Hematopoietic multipotent progenitor cell treated with erythropoietin and hydrocortisone succinate and interleukin-3 and kit ligand, for 4 days (in vitro differentiated cells): ENCODE measurements at places on chromosomes 4 and X.

- peak; percentile 15 for DNase-seq
Observed at GRCh38 chr4:24471486-24472160, 112.7 kb downstream of the DHX15 start.

DNA sequence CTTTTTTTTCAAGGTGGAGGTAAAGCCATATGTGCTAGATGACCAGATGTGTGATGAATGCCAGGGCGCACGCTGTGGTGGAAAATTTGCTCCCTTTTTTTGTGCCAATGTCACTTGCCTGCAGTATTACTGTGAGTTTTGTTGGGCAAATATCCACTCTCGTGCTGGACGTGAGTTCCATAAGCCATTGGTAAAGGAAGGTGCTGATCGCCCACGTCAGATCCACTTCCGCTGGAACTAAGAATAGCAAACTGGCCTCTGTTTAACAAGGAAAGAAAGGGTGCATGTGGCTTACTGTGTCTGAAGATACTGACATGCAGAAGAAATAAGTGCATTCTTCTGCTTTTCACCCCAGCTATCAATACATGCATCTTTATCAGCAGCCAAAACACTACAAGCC is 63.9 kb downstream of the CPEB2 start:
- no peak for DNase-seq

- DNase-seq: peak; percentile 48
Observed at GRCh38 chrX:114075073-114075673, 508.7 kb upstream of the HTR2C start.

GRCh38 chr4:164902608-164903007 is 25.6 kb downstream of the APELA start:
- DNase-seq: no peak

GRCh38 chr4:39469429-39470077 is 10.7 kb downstream of the LIAS start:
- peak; percentile 92 for DNase-seq

- no peak for DNase-seq
Observed at GRCh38 chr4:143109376-143109775, 75.3 kb upstream of the USP38 start.

GRCh38 chr4:25503779-25504178 is 126.7 kb downstream of the ANAPC4 start:
- no peak for DNase-seq

DNA sequence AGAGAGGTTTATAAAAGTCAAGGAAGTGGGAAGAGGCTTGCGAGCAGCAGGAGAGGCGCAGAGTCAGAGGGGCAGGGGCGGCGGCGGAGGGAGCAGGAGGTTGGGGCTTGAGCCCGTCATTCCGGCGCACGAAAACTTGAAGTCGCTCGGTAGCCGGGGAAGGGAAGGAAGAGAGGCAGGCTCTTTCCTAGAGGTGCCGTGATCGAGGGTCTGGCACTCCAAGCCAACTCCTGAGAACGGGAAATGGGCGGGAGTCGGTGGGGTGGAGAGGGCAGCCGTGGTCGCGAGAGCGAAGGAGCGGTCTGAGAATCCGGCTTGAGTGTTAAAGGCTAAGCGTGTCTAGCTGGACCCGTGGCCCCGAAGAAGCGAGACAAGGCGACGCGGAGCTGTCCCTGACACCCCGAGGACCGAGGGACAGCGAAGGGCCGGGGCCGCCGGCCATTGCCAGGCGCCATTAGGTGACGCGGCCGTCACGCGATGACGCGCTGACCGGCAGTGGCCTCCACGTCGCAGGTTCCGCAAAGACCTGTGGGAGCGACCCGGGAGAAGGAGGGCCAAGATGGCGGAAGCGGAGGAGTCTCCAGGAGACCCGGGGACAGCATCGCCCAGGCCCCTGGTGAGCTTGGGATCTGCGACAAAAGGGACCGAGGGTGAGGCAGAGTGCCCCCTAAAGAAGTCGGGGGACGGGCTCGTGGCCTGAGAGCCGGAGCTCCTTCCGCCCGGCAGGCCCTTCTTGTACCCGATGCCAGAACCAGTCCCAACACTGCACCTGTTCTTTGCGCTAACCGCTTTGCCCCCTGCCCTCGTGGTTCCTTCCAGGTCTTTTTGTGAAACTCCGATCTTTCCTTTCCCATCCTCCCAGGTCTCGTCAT is at the start of gene YIPF6:
TSS of gene YIPF6 (plus strand) at position 544 of the 872 bp plus-strand sequence. CDS start at position 560, 16 bp downstream.
- DNase-seq: peak; percentile 89

GRCh38 chr4:156388826-156389225 is 435.2 kb upstream of the CTSO start:
- DNase-seq: no peak

GRCh38 chrX:40298069-40298468 is 200.3 kb upstream of the BCOR start:
- no peak for DNase-seq

DNA sequence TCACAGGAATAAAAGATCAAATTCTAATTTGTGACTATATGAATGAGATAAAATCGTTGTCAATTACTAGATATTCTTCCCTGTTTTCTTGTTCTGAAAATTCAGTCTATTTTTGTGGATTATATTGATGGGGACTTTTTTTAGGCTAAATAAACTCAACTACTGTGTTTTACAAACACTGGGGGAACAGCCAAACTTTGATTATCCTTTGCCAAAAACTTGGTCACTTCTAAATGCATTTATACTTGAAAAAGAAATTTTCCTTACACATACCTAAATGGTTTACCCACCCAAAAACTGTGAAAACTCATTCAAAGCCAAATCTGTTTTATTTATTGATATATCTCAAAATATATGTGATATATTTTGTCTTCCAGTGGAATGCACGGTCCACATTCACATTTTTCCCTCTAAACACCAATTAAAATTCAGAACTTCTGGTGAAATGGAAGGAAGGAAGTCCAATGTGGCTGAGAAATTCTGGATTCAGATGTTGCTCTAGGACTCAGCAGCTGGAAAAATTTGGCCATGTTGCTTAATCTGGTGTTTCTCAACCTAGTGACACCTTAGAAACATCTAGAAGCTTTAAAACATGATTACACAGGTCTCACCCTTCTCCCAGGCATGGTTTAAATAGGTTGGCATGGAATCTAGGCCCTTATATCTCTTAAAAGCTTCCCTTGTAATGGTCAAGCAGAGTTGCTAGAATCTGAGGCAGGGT is 28.6 kb upstream of the ARHGAP24 start:
- no peak for DNase-seq

DNA sequence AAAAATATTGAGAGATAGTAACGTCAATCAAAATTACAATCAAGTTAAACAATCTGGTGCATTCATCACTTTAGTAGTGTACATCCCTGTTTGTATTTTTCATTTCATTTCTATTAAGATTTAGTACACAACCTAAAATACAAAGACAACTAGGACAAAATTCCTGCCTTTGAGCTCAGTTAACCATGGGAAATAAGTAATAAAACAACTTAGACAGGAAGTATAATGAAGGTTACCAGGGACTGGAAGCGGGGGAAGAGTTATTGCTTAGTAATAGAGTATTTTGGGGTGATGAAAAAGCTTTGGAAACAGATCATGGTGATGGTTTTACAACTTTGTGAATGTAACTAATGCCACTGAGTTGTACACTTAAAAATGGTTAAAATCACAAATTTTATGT is 25.6 kb upstream of the ATXN3L start:
- no peak for DNase-seq

GRCh38 chrX:139902559-139902958 is 30.3 kb downstream of the ATP11C start:
- DNase-seq: no peak

DNA sequence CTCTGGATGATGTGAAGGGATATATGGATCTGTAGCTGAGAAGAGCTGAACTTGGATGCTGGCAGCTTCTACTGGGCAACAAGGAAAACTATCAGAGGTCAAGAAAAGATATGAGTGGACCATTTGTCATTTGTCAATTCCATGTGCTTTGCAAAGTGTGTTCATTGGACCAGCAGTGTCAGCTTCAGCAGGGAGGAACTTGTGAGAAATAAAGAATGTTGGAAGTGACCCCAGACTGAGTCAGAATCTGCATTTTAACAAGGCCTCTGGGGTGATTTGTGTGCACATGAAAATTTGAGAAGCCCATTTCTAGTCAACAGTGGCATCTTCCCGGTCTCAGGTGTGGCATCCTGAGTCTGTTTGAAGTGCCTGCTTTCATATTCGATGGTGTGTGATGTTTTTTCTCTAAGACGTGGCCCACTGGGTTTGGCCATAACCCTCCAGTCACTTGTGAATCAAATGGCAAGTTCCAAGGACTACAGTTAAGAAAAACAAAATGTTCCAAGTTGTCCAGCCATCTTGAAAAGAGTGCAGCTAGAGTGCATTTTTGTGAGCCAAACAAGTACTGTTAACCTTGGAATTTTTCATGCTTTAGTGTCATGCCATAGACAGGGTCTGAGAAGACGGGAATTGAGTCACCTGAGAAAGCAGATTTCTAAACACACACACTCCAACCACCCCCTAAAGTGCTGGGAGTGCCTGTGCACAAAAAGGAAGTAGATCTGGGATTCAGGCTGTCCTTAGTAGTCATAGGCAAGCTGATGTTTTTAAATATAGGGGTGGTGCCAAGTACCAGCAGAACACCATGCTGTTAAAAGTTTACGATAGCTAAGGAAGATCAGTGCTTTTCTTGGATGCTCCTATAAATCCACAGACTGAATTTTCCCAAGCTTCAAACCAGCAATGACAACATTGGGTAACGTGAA is 26.4 kb downstream of the GPM6B start:
- DNase-seq: no peak

GRCh38 chrX:118862091-118862490 is 38.5 kb downstream of the ZCCHC12 start:
- DNase-seq: no peak

- no peak for DNase-seq
Observed at GRCh38 chr4:39324897-39325613, 41.1 kb downstream of the RFC1 start.

- DNase-seq: peak; percentile 42
Observed at GRCh38 chrX:120428309-120428708, 40.8 kb downstream of the LAMP2 start.

GRCh38 chrX:109312757-109313156 is 169.1 kb downstream of the GUCY2F start:
- DNase-seq: no peak

DNA sequence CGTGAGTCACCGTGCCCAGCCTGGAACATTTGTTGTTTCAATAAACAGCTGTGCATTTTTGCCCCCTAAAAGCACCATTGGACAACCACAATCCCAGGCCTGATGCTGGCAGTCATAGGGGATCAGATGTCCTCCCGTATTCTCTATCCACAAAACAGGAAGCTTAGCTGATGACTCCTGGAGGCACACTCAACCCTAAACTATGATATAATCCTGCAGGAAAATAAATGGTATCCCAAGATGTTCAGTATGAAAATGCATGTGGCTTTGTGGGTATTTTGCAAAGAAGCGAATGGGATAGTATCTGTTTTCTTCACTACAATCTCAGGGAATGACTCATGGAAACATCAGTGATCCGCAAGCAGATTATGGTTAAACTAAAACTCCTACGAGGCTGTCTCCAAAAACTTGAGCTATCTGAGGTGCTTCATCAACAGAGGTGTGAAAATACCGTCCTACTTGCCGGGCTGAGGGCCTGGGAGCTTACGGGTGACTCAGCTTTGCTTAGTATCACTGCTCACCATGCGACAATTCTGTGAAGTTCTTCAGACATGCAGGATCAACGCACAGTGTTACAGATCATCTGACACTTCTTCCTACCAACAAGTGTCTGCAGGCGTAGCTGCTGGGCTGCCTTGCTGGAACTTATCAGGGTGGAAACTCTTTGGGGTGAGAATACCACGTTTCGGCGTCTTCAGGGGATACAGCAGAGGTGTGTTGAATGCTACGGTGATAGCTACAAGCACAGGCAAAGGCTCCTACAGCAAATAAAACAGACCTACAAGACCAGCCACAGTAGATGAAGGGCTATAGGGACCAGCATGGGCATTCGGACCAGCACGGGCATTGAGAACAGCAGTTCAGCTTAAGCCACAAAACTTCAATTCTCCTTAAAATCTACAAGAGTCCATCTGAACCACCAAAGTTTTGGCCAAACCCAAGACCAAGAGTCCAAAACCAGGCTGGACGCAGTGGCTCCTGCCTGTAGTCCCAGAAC is 148.5 kb downstream of the DHRSX start:
- DNase-seq: no peak

- peak; percentile 44 for DNase-seq
Observed at GRCh38 chrX:135543172-135543571, 22.7 kb downstream of the INTS6L start.

DNA sequence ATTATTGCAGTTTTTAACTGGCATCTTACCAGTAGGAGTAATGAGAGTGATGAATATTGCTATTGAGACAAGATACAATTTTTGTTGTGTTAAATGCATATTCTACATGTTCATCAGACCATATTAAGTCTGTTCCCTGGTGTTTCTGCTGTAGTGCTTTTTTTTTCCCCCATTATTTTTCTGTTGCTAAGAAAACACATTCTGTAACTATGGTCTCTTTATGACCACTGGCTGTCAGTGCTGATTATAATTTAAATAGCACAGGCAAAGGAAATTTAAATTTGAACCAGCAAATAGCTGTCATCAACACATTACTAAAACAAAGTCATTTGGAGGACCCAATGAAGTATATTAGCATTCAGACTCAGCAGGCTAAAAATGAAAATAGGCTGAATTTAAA is 98.3 kb upstream of the ANKRD50 start:
- no peak for DNase-seq

- no peak for DNase-seq
Observed at GRCh38 chr4:143341186-143341755, 4.6 kb downstream of the GAB1 start.

- DNase-seq: no peak
Observed at GRCh38 chr4:4990329-4990728, 28.9 kb downstream of the CYTL1 start.

DNA sequence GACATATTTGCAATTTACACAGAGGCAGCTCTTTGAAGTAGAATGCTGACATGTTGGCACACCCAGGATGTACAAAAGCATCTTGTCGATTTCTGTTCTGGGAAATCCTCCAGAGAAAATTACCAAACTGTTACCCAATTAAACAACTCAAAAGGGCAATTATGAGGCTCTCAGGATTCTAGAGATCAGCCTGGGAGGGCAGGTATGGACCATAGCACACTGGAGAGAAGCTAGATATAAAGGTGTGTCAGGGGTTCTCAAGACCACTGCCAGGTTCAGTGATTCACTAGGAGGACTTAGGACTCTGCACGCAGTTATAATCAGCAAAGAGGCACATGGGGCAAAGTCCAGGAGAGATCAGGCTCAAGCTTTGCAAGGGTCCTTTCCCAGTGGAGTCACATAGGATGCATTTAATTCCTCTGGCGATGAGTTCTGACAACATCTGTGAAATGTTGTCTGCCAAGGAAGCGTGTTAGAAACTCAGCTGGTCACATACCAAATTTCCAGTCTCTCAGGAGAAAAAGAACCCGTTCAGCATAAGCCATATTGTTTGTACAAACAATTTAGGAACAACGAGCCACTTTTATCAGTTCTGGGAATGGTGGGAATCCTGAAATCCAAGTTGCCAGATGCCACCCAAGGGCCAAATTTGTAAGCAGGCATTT is 100.8 kb downstream of the SYTL5 start:
- DNase-seq: no peak

- no peak for DNase-seq
Observed at GRCh38 chrX:107738768-107739167, 36.8 kb downstream of the TSC22D3 start.
